Peyer's patch (tissue), 4 donors: ENCODE measurements at places on chromosomes 1 and 21.

DNA sequence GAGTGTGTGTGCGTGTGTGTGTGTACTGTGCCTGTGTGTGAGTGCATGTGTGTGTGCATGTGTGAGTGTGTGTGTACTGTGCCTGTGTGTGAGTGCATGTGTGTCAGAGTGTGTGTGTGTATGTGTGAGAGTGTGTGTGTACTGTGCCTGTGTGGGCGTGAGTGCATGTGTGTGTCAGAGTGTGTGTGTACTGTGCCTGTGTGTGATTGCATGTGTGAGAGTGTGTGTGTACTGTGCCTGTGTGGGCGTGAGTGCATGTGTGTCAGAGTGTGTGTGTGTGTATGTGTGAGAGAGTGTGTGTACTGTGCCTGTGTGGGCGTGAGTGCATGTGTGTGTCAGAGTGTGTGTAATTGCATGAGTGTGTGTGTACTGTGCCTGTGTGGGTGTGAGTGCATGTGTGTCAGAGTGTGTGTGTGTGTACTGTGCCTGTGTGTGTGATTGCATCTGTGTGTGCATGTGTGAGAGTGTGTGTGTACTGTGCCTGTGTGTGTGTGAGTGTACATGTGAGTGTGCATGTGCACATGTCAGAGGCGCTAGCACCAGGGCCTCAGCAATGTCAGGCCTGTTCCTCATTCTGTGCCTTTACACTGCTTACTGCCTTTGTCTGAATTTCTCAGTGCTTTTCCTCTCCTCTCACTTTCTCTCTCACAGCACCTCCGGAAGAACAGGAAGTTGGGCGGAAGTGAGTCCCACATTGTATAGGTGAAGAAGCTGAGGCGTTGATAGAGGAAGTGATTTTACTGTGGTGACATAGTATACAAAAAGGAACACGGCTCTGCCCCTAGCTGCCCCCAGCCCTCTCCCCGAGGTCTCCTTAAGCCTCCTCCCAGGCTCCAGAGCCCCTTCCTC lies 4.9 kb downstream of the SLC5A9 start:
- peak; percentile 51 for DNase-seq
- no peak overlapping the region for H3K4me3 ChIP-seq
- peaks cover 20% of the 10 kb centered on the region for H3K36me3 ChIP-seq
- peaks cover 5% of the 10 kb centered on the region for H3K4me1 ChIP-seq
- peak overlapping the region; percentile 5 for H3K27ac ChIP-seq

- H3K27me3 ChIP-seq: no peaks in the 10 kb centered on the region
- DNase-seq: no peak
- H3K36me3 ChIP-seq: no peaks in the 10 kb centered on the region
- no peak overlapping the region for H3K27ac ChIP-seq
Measured at GRCh38 chr1:243397613-243398321, 141.9 kb downstream of the SDCCAG8 start.

DNA sequence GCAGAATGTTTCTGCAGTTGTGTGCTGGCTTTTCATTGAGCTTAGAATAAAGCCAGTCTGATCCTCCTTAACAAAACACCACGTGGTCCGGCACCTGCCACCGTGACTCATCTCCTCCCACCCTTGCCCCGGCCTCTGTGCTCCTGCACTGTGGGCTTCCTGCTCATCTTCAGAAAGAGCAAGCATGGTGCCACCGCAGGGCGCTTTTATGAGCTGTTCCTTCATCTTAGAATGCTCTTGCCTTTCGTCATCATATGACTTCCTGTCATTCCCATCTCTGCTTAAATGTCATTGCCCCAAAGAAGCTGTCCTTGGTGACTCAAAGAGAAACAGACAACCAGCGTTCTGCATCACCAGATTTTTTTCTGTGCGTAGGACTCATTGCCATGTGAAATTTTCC lies 117.8 kb downstream of the HHAT start:
- DNase-seq: peak; percentile 38
- H3K4me3 ChIP-seq: no peak overlapping the region
- no peaks in the 10 kb centered on the region for H3K4me1 ChIP-seq
- H3K27ac ChIP-seq: no peak overlapping the region
- H3K36me3 ChIP-seq: no peaks in the 10 kb centered on the region

DNA sequence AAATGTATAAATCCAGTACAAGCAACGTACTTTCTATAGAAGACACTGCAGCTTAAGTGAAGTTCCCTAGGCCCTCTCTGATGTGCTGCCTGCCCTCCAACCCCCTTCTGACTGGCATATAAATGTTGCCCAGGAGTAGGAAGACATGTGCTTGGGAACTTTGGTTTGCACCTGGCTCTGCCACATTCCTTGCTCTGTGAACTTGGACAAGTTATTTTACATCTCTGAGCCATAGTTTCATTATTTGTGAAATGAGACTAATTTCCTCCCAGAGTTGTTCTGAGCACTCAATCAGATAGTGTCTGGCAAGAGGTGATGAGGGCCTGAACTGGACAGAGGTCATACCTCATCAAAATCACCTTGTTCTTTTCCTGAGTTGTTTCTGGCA lies 3.5 kb upstream of the PHC2 start:
- DNase-seq: no peak
- no peak overlapping the region for H3K27ac ChIP-seq
- H3K4me3 ChIP-seq: no peak overlapping the region
- no peaks in the 10 kb centered on the region for H3K36me3 ChIP-seq
- no peaks in the 10 kb centered on the region for H3K4me1 ChIP-seq
- H3K27me3 ChIP-seq: no peaks in the 10 kb centered on the region

DNA sequence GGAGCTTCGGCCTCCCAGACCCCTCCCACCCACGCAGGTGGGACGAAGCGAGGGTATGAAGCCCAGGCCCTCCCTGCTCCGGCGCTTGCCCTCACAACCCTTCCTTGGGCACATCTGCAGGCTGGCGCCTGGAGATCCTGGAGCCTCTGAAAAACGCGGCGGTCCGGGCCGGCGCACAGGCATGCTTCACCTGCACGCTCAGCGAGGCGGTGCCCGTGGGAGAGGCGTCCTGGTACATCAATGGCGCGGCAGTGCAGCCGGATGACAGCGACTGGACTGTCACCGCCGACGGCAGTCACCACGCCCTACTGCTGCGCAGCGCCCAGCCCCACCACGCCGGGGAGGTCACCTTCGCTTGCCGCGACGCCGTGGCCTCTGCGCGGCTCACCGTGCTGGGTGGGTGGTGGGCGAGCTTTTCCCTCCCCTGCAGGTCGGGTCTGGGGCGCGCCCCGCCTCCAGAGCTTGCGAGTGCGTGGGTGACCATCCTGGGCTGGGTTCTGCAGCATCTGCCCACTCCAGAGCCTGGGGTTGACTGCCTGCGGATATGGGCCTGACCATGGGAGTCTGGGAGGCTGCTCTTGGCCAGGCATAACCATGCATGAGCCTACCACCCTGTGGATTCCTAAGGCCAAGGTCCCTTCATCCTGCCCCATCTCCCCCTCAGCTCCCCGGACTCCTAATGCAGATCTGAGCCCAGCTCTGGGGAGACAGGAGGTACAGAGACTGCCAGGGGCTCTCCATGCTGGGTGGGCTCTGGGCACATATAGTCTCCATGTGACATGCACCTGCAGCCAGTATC lies 89.8 kb downstream of the TRIM11 start:
- no peaks in the 10 kb centered on the region for H3K4me1 ChIP-seq
- no peaks in the 10 kb centered on the region for H3K27me3 ChIP-seq
- H3K36me3 ChIP-seq: no peaks in the 10 kb centered on the region
- H3K4me3 ChIP-seq: no peak overlapping the region
- DNase-seq: no peak

DNA sequence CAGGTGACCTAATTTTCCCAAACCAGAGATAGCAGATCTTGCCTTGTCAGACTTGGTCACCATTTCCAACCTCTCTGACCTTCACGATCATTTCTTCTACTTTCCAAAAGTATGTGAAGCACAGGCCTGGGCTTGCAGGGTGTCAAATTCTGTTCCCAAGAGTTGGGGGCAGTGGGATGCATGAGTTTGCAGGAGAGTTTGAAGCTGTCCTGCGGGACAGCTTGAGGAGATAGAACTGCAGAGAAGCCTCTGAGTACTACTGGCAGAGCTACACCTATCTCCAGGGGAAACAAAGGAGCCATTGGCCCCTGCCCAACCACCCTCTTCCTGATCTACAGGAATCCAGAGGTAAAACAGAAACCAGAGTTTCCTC lies 11.3 kb downstream of the TXNIP start:
- peak; percentile 48 for DNase-seq
- no peaks in the 10 kb centered on the region for H3K36me3 ChIP-seq
- H3K27ac ChIP-seq: peak overlapping the region; percentile 86
- no peaks in the 10 kb centered on the region for H3K27me3 ChIP-seq
- H3K4me3 ChIP-seq: no peak overlapping the region

DNA sequence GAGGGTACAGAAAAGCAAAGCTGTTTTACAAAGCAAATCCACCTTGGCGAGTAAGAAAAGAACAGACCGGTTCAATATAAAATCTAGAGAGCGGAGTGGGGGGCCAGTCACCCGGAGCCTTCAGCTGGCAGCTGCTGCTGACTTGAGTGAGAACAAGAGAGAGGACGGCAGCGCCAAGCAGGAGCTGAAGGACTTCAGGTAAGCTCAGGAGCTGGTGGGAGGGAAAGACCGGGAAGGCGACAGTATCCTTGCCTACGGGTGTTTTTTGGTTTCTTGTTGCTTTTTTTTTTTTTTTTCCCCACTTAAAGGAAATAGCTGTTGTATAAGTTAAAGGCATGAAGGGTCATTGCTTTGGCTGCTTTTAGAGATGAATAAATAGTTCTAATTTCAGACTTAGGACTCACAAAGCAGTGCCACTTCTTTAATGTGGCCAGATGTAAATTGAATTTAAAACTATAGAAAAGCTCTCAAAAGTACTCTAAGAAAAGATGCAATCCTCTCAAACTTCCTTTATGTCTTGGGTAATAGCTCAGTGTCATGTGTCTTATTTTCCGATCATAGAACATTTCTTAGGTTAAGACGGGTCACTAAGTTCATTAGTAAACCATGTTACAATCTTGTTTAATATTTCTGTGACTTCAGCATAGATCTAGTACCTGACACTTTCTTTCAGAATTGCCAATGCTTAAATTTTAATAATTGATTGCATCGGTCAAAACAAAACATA lies 82.8 kb downstream of the PRDM2 start:
- no peak overlapping the region for H3K4me3 ChIP-seq
- DNase-seq: no peak
- no peaks in the 10 kb centered on the region for H3K4me1 ChIP-seq
- no peaks in the 10 kb centered on the region for H3K36me3 ChIP-seq
